ENCODE measurements at places on chromosomes 4 and X.

DNA sequence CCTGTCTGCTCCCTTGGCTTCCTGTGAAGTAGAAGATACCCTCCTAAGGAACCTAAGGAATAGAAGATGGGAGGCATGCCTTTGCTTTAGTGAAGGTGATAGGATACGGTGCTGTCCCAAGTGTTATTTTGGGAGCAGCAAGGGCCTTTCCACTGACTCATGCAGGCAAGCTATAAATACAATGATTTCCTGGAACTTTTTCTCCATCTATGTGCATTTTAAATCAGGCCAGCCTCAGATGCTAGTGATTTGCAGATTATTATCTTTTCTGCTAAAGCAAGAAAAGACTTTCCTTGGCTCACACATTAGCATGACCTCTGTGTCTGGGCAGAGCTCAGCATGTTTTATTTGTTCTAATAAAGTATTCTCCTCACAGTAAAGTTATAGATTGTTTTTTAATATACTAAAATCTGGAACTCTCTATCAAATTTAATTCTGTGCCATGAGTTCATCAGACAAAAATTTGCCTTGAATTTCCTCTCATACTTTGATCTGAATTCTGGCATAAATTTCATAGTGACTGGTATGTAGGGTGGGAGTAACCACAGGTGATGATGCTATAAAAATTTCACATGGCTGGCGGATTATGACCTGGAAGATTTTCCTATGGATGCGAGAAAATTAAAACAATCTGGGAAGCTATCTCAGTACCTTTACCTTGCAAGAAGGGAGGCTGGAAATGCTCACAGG lies 131.7 kb downstream of the REPS2 start:
- no peak for DNase-seq

- DNase-seq = no peak
Measured at GRCh38 chr4:108396900-108397497, 223.4 kb upstream of the RPL34 start.

DNA sequence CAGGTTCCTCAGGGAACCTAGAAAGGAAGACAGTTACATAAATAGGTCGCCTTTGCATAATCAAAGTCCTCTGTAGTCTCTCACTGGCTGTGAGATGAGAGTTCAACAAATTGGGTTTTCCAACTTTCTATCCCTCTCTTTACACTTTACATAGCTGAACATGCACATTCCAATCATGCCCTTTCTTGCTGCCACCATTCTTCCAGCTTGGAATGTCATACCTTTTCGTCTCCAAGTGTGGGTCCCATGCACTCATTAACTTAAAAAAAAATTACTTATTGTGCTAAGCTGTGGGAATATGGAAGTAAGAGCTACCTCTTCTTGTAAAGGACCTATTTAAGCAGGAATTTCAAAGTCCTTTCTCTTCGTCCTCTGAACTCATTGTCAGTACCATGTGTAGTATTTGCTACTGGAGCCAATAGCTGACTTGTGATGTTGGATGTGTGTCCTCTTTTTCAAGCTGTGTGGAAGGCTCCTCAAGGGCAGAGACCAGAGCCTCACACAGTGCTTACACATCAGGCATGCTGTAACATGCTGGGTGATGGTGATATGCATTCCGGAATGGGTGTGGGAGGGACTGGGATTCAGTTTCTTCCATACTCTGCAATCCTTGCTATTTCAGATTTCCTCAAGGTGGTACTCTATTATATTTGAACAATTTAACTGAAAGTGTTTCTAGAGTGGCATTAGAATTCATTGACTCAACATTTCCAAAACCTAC lies 7.1 kb downstream of the ENOPH1 start:
- DNase-seq = no peak

- no peak for DNase-seq
Measured at GRCh38 chr4:168766604-168767316, 243.3 kb downstream of the CBR4 start.

GRCh38 chrX:3968749-3969148 lies 255.3 kb upstream of the PRKX start:
- no peak for DNase-seq

- no peak for DNase-seq
Measured at GRCh38 chrX:53122013-53122412, 28.1 kb downstream of the KANTR start.

DNA sequence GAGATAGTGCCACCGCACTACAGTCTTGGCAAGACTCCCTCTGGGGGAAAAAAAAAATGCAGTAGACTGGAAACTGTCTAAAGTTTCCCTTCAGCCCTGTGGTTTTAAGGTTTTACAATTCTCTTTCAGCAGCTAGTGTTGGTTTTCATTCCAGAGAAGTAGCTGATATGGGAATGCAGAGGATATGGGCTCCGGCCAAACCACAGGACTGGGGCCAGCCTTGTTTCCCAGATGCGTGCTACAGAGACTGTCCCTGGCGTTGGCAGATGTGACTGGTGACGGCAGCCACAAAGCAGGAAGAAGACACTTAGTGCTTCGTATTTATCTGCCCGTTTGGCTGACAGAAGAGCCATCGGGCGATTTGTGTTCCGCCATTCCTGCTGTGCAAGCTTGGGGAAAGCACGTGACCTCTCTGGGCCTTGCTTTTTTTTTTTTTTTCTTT lies 43.2 kb downstream of the ZBTB49 start:
- no peak for DNase-seq

GRCh38 chr4:186554914-186555827 lies at the start of gene MTNR1A:
TSS of gene MTNR1A (minus strand) at chr4:186555567. CDS start at chr4:186555365, 202 bp downstream.
- no peak for DNase-seq

- no peak for DNase-seq
Measured at GRCh38 chr4:111839141-111839540, 306.1 kb upstream of the FAM241A start.

DNA sequence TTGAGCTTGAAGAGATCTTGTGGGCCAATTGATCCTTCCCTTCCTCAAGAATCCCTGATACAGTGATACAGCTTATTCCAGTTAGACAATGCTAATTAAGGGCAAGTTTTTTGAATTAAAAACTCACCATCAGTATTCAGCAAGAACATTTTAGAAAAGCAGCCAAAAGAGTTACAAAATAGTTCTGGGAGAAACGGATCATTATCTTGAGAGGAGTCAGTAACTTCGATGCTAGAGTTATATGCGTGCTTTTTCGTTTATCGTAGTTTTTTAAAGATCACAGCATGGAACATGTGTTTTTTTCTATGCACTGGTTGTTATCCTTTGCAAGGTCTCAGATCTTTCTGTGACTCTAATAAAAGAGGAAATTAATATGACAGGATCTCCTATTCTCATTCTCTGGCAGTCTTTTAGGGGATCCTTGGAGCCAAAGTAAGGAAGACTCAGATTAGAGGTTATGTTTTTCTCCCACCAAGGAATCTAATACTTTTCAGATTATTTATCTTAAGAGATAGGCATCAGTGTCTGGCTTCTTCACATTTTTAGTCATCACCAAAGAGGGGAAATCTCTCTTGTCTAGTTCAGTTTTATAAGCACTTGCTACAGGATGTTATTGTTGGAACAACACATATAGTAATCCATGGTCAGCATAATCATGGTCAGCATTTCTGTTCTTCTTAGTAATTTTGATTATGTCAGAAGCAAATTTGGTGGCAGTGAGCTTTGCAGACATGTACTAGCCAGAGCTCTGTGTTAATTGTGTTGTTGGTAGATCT lies 109.7 kb downstream of the PDLIM5 start:
- no peak for DNase-seq

DNA sequence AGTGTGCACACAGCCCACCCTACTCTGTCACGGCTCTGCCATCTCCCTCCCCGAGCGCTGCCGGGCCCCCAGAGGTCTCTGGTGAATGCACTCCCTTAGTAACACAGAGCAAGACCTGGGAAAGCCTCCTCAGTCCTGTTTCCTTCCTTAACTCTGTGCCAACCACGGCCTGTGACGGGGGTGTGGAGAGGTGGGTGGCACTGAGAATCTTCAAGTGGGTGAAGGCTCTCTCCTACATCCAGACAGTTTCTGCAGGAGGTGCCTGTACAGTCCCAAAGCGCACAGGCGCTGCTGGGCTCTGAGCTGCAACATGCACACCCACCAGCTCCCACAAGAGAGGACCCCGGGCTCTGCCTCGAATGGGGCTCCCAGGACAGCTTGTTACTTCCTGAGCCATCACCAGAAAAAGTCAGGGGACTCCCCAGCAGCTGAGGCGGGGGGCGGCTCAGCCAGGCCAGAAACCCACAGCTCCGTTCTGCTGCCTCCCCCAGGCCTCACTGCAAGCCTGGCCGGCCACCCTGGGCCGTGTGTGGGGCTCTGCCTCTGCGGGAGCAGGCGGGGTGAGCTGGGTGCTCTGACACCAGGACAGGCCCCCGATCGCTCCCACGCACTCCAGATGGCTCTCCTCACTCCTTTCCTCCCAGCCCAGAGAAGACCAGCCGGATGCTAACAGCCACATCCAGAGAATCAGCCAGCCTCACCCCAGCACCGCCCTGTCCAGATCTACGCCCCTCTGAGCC lies 29.7 kb downstream of the FAM53A start:
- no peak for DNase-seq

- DNase-seq = no peak
Measured at GRCh38 chr4:148061795-148062194, 329.9 kb downstream of the ARHGAP10 start.

GRCh38 chr4:147741190-147741788 lies 9.4 kb downstream of the ARHGAP10 start:
- DNase-seq = peak; percentile 8

GRCh38 chr4:136484996-136485395 lies 1047.3 kb downstream of the PCDH18 start:
- no peak for DNase-seq

DNA sequence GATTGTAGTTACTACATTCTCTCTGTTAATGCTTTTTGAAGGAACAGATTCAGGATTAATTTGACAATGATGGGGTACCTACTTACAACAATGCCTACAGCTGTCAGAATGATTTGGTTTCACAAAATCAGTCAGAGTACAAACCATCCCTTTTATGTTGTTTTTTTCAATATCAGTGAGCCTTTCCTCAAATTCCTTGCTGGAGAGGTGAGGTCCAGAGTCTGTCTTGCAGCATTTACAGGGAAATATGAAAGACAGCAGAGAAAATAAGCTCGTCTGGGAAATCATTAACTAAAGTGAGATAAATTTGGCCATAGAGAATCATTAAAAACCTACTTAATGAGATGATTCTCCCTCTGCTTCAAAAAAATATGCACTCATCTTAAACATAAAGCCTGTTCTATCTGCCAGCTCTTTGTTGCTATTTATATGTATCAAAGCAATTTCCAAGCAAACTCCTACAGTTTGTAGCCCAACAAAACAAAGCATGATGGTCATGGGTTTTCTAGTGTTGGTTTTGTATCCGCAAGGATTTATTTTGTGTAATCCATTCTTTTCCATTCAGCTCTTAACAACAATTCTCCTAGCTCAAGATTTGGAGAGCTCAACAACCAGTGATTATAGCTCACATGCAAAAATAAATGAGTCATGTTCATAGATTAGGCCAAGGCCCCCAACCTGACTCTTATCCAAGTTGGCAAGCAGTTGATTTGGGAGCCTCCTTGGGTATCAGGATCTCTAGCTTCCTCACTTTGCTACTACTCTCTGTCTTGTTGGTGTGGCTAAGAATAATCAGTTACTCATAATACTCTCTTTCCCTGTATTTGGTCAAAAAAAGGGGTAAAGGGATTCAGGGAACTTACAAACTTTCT lies 222.6 kb downstream of the ENOX2 start:
- no peak for DNase-seq

DNA sequence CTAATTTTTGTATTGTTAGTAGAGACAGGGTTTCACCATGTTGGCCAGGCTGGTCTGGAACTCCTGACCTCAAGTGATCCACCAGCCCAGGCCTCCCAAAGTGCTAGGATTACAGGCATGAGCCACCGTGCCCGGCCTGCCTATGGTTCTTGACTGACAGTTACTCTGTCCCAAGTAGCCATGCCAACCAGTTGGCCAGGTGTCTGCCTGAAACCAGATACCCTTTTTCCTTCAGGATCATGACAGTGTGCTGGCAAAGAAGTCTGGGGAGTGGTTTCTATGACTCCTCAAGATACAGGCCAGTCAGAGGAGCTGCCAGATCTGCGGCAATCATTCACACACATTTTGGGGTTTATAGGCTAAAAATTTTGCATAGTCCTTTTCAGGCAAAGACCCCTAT lies 1.7 kb upstream of the LAS1L start:
- DNase-seq = no peak

GRCh38 chr4:66091786-66092185 lies 421.5 kb upstream of the EPHA5 start:
- no peak for DNase-seq

DNA sequence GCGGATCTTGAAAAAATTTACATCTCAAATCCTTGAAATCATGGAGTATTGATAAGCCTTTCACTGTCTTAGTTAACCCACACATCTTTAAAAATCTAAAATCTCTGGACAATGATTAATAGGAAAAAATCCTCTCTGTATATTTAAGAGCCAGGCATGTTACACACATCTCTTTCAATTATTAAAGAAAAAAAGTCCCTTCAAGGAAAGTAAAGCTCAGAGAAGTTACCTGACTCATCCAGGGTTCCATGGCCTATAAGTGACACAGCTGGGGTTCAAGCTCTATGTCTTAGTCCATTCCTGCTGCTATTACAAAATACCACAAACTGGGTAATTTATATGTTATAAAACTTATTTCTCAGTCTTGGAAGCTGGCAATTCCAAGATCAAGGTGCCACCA lies 14.2 kb upstream of the FGF16 start:
- DNase-seq = no peak

DNA sequence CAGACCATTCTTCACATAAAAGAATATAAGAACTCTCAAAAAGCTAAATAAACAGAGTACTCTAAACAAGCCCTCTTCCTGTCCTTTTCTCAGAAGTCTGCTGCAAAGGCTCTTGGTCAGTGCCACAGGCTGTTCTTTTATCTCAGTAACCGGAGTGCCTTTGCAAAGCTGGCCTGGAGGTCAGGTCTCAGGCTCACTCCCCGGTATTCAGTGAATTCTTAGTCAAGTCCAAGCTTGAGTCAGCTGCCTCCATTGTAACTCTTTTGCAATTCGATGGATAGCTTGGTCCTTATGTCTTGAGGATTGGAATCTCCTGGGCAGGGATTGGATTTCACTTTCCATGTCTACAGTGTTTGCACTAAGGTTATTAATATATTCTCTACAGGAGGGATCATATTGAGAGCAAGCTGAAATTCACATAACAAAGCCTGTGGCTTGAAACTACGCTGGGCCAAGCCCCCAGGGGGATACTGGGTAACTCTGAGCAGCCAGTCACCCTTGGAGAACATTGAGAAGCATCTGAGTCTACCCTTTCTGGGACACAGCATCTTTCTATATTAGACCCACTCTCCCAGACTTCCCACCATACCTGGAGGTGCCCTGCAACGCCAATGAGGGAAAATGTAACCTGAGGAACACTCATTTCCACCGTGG lies 10.0 kb upstream of the HS6ST2 start:
- no peak for DNase-seq

GRCh38 chrX:37347420-37347819 lies 1.7 kb upstream of the PRRG1 start:
- no peak for DNase-seq

GRCh38 chrX:71622576-71623450 lies 4.5 kb upstream of the CXCR3 start:
- peak; percentile 88 for DNase-seq

DNA sequence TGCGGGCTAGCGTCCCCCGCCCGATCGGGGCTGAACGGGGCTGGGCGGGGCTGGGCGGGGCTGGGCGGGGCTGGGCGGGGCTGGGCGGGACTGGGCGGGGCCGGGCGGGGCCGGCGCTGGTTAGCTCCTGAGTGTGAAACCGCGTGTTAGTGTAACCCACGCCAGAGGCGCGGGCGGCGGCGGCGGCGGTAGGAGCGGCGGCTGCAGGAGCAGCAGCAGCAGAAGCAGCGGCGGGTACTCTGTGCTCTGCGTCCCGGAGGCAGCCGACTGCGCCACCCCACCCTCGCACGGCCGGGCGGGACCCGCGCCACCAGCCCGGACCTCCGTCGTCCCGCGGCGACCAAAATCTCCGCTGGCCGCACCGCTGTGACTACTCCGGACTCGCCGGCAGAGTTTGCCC lies 128.1 kb downstream of the LAS1L start:
- DNase-seq = no peak
